ENCODE measurements at places on chromosomes 2 and 18.

GRCh38 chr18:46916551-46917107, 678 bp downstream of the PIAS2 start:
- DNase-seq, result no peak

- DNase-seq, result no peak
Measured at GRCh38 chr18:8703092-8703709, 2.2 kb upstream of the MTCL1 start.

DNA sequence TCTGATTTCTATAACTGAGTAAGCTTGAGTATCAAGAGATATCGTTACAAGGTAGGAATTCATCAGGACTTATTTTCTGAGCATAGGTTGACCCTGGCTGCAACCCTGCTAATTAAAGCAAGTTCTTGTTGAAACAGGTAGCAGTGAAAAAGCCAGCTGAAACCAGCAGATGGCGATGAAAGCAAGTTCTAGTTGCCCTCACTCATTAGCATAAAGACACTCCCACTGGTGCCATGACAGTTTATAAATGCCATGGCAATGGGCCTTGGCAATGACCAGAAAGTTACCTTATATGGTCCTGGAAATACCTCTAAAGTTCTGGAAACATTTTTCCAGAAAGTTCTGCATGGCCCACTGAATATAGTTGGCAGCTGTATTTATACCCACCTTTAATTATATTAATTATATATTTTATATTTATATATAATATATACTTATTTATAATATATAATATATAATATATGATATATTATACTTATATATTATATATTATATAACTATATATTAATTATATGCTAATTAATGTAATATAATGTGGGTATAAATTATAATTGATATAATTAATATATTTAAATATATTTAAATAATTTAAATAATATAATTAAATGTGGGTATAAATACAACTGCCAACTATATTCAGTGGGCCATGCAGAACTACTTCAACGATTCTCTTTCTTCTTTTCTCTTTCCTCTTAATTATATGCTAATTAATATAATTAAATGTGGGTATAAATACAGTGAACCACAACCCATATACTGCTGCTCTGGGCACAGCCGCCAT, 188.0 kb downstream of the CDH7 start:
- DNase-seq, result no peak

GRCh38 chr2:136441979-136442714, 323.2 kb upstream of the THSD7B start:
- DNase-seq, result no peak

GRCh38 chr2:118065921-118066511, 22.3 kb upstream of the INSIG2 start:
- no peak for DNase-seq

GRCh38 chr2:231182513-231182899, 15.9 kb upstream of the ARMC9 start:
- no peak for DNase-seq

GRCh38 chr18:43364535-43364934, 87.2 kb upstream of the SYT4 start:
- no peak for DNase-seq

DNA sequence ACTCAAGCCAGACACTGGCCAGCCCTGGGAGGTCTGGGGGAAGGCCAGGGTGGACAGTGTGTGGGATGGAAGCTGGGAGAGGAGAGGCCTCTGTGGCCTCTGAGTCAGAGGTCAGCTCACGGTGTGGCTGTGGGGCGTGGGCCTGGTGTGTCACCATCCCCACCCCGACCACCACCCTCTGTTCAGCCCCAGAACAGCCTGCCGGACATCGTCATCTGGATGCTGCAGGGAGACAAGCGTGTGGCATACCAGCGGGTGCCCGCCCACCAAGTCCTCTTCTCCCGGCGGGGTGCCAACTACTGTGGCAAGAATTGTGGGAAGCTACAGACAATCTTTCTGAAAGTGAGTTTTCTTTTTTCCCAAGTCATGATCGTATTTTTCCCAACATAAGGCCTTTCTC, 110.5 kb downstream of the DYSF start:
- DNase-seq, result no peak

DNA sequence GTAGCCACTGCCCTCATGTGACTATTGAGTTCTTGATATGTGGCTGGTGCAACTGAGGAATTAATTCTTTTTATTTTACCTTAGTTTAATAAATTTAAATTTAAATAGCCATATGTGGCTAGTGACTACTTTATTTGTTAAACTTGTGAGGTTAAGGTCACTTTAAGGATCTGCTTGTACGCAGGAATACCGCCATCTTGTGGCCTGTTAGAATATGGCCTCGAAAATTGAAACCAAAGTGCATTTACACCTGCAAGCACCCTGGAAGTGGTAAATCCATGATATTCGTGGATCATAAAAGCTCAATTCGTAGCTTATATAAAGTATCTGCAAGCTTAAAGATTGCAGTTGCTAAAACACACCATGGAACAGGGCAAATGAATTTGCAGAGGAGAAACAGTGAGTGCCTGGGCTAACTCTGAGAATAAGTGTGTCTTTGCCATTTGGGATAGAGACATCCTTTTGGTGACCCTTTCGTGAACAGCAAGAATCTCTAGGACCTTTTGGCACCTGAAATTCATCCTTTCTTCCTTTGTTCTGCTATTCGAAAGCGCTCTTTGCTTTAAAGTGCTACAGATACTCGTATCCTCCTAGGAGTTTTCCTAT, 59.9 kb upstream of the REG3A start:
- no peak for DNase-seq

- DNase-seq, result no peak
Measured at GRCh38 chr2:45009928-45010701, 863 bp upstream of the SIX2 start.

GRCh38 chr2:39587641-39588040, 78.1 kb upstream of the TMEM178A start:
- DNase-seq, result no peak

DNA sequence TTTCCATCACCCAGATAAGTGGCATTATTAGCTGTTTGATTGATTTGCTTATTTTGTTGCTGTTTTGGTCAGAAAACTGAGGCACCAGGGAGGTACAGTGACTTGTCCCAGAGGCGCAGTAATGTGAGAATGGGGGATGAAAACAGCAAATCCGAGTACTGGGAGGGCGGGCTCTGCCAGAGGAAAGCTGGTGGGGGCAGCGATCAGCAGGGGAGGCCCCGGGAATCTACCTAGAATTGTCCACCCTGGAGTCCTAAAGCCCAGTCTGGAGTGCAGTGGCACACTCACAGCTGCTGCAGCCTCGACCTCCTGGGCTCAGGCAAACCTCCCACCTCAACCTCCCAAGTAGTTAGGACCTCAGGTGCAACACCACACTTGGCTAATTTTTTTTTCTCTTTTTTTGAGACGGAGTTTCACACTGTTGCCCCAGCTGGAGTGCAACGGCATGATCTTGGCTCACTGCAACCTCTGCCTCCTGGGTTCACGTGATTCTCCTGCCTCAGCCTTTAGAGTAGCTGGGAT, 17.0 kb upstream of the PTMA start:
- DNase-seq, result no peak

DNA sequence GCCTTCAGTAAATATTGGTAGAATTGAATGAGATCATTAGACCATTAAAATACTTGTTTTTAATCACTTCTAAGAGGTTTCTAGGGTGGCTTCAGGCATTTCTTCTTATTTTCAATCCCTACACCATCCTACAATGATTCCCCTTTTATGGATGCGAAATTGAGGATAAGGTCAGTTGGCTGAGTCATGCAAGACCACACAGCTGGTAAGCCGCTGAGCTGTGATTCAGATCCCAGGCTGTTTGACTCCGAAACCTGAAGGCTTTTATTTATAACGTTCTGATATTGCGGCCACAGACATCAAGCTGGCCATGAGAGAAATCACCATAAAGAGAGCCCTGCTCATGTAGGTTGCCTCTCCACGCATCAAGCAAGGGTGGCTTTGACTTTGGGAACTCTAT, 133.4 kb downstream of the VAPA start:
- no peak for DNase-seq

DNA sequence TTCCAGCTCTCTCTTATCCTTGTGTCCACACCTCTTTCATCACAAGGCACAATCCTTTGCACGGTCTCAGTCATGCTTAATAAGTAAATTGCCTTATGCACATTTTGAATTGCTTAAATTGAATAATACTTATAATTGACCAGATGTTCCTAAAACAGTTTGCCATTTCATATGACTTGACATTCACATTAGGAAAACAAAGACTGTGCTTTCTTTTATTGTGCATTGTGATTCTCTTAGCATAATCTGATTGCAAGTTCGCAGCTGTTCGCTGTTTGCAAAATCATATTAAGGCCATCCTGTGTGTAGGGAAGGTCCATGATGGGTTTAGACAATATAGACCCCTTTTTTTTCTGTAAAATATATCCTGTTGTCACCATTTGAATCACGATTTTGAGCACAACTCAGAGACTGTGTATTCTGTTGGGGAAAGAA, 75.6 kb downstream of the RNF144A start:
- DNase-seq, result no peak

DNA sequence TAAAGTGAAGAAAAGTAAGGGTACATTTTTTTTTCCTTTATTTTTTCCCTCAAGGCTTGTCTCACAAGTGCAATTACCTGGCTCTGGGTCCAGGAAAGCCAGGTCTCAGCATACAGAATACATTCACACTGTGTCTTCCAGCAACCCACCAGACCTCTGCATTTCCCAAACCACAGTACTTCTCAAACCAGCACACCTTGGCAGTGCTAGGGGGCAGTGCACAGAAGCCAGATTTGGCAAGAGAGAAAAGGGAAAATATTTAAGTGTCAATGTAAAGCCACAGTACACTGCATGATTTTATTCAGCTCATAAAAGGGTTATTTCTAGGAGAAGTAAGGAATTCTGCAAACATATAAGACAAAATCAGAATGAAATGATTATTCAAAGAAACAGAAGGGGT, 172.8 kb downstream of the NRXN1 start:
- no peak for DNase-seq

DNA sequence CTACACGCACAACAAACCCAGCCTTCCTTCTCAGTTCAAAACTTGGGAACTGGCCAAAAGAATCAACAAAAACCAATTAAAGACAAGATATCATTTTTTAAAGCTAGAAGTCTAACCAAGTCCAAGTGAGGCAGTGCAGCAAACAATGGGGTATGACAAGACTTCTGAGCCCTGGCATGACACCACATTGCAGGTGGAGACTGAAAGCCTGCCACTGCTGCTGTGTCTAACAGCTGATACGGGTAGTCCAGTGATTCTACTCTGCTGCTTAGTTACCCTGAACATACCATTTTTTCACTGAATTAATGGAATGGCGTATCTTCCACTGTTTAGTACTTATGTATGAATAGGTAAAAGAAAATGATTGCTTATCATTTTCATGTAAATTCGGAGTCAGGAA, 47.4 kb upstream of the KIDINS220 start:
- no peak for DNase-seq

- DNase-seq, result no peak
Measured at GRCh38 chr2:203016716-203017115, 2.0 kb downstream of the NBEAL1 start.

Measured in stimulated activated CD4-positive, alpha-beta T cell treated with anti-CD3 and anti-CD28 coated beads, Interleukin-15, amount 100 ng/mL, for 1 hour (primary cell).